Activated naive CD4-positive, alpha-beta T cell (primary cell): ENCODE measurements at places on chromosomes 7 and 10.

- no peak for DNase-seq
Measured at GRCh38 chr10:132892004-132892403, 50.4 kb downstream of the CFAP46 start.

DNA sequence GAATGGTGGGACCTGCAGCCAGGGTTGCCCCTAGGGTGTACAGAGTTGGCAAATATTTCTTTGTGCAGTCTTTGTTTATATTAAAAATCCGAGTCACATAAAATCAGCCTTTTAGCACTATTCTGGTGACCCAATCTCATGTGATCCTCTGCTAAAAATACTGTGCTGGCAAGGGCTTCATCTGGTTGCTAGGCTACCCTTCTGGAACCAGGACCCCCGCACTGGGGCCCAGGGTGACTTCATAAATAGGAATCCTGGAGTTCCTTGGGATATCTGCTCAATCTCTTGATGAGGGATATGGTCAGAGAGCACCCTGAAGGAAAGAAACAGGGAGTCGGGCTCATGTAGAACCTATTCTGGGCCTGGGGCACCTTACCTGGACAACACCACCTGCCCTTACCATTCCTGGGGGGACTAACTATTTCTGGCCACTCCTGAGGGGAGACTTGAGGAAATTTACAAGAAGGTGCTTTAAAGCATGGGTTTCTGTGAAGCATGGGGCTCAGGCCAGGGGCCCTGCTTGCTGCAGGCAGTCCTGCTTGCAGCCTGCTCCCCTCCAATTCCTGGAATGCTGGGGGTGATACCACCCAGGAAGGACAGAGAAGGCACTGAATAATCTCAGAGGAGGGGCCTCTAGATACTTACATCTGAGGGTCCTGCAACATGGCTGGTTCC is 44.7 kb downstream of the SH2D4B start:
- no peak for DNase-seq

GRCh38 chr7:30846378-30846777 is 65.3 kb upstream of the AQP1 start:
- no peak for DNase-seq

DNA sequence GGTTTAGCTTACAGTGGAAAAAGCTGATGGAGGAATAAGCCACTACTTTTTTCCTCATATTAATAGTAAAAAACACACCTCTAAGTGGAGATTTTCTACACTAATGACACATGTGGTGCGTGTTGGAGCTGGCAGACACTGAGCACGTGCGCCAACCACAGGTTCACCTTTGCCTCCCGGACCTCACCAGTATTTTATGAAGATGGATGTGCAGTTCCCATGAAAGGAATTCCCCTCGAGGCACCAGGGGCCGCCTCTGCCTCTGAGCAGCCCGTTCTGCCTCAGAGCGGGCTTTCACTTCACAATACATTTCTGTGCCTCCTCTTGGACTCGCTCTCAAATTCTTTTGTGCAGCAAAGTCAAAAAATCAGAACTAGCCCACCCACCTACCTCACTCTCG is 477.5 kb upstream of the ADARB2 start:
- no peak for DNase-seq

DNA sequence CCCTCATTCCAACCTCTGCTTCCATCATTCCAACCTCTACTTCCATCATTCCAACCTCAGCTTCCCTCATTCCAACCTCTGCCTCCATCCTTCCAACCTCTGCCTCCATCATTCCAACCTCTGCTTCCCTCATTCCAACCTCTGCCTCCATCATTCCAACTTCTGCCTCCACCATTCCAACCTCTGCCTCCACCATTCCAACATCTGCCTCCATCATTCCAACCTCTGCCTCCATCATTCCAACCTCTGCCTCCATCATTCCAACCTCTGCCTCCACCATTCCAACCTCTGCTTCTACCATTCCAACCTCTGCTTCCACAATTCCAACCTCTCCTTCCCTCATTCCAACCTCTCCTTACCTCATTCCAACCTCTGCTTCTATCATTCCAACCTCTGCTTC is 30.3 kb downstream of the CCDC71L start:
- no peak for DNase-seq

GRCh38 chr10:116472891-116473290 is 45.2 kb downstream of the PNLIPRP3 start:
- no peak for DNase-seq

DNA sequence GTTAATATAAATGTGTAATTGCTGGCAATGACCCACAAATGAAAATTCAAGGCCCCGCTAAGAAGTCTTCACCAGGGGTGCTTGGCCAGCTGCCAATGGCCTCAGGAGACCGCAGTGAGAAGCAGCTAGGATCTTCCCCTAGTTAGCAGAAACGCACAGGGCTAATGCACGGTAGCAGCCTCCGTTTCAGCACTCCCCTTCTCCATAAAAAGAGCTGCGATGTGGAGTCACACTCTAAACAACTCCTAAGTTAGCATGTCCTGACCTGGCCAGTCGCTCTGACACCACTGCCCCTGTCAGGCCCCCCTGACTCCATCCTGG is 139.0 kb downstream of the SEPTIN14 start:
- DNase-seq: no peak

- no peak for DNase-seq
Measured at GRCh38 chr7:128322040-128322643, 21.6 kb downstream of the RBM28 start.

GRCh38 chr10:49663596-49663995 is 15.9 kb upstream of the C10orf53 start:
- DNase-seq: no peak

DNA sequence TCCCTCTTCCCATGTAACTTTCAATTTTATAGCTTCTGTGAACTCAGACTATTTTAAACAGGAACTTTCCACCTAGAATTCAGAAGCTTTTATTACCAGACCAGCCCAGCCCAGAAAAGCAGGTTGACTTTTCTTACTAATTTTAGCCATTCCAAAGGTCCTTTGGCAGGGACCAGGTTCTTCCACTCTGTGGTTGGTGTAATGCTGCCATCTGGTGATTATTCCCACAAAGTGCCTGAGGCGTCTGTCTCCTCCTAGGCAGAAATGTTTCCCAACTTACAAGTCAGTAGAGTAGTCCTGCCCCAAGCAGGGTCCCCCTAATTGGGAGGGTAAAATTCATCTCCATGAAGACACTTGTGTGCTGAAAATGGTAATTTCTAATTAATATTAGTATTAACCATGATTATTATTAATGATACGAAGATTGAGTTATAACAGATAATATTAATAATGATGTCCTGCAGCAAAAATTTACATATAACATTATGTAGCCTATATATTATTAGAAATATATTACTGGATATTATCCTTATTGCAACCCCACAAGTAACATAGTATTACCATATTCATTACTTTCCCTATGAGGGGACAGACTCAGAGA is 53.0 kb upstream of the PPP1R17 start:
- no peak for DNase-seq

GRCh38 chr10:105023211-105024111 is 382.4 kb downstream of the SORCS3 start:
- DNase-seq: no peak

- no peak for DNase-seq
Measured at GRCh38 chr7:99955247-99955646, 20.6 kb downstream of the AZGP1 start.
